ENCODE measurements at places on chromosomes 6 and 20. TPM values are rescaled to one million over a fixed set of nuclear protein-coding genes. Genes with fewer than 3 reads are reported as not detected.

The PGC gene
- total RNA-seq, result not detected

GRCh38 chr20:5357946-5358345 is 41.2 kb upstream of the PROKR2 start:
- no peak overlapping the region for H3K4me3 ChIP-seq
- no peaks in the 10 kb centered on the region for H3K27me3 ChIP-seq
- no peaks in the 10 kb centered on the region for H3K4me1 ChIP-seq
- no peaks in the 10 kb centered on the region for H3K36me3 ChIP-seq

The PTCRA gene
- not detected for total RNA-seq

DNA sequence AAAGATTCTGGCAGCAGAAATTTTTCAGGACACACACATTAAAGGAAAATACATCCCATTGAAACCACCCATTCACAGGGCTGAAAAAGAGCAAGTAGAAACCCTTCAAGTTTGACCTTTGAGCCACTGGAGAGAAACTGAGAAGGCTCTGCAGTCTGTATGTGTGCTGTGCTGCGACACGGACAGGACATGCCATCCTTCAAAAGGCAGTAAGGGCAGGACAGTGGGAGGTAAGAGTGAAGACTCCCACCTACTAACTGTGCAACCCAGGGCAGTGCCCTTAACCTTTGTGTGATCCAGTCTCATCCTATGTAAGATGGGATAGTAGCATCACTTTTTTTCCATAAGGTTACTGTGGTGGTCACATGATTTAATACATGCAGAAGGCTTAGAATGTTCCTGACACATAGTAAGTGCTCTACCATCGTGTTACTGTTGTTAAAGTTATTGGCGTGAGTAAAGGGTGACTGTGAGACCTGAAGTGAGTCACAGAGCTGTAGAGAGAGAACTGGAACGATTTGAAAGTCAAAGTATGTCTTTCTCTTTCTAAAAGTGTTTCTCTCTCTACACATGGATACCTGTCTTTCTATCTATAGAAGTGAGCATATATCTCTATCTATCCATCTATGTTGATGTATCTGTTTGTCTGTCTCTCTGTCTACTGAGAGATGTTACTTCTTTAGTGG is 153.7 kb upstream of the OLIG3 start:
- H3K4me1 ChIP-seq, result no peaks in the 10 kb centered on the region
- no peak overlapping the region for H3K27ac ChIP-seq
- no peaks in the 10 kb centered on the region for H3K36me3 ChIP-seq
- no peak for DNase-seq
- no peak overlapping the region for H3K4me3 ChIP-seq
- H3K27me3 ChIP-seq, result no peaks in the 10 kb centered on the region

DNA sequence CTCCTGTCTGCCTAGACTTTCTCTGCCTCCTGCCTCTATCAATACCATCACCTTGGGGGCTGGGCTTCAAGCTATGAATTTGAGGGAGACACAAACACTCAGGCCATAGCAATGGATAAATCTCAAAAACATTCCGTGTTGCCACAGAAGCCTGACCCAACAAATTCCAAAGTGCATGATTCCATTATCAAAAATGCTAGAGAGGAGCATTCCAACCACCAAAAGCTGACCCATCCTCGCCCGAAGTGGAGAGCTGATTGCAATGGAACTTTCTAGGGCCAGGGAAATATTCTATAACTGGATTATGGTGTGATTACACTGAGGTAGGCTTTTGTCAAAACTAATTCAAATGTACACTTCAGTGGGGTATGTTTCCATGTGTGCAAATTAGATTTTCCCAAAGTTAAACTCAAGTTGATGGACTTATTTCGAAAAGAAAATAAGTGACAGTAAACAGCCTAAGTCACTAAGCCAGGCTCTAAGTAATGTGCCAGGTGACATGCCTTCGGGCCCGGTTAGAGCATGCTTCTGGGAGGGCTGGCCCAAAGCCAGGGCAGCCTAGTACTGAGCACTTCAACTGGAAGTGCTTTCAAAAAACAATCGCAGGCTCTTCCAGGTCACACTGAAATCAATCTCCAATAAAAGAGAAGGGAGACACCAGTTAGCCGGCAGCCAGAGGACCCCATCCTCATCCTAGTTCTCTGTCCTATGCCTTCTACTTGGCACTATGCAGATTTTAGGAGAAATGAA is 142.3 kb downstream of the TBXT start:
- H3K27me3 ChIP-seq, result no peaks in the 10 kb centered on the region
- peaks cover 3% of the 10 kb centered on the region for H3K4me1 ChIP-seq
- no peak overlapping the region for H3K4me3 ChIP-seq
- no peak overlapping the region for H3K27ac ChIP-seq
- no peaks in the 10 kb centered on the region for H3K36me3 ChIP-seq

The HLA-DRB5 gene
- 3.4 TPM for total RNA-seq

The SLC52A3 gene
- not detected for total RNA-seq

- H3K36me3 ChIP-seq, result no peaks in the 10 kb centered on the region
- no peaks in the 10 kb centered on the region for H3K4me1 ChIP-seq
- H3K27ac ChIP-seq, result no peak overlapping the region
- no peaks in the 10 kb centered on the region for H3K27me3 ChIP-seq
- no peak for DNase-seq
These were observed 152.2 kb downstream of the OPN5 start for GRCh38 chr6:47934023-47934422.

The ADGRB3 gene
- total RNA-seq, result 1.5 TPM

GRCh38 chr6:54897462-54898189 is 51.1 kb downstream of the FAM83B start:
- no peaks in the 10 kb centered on the region for H3K27me3 ChIP-seq
- no peaks in the 10 kb centered on the region for H3K36me3 ChIP-seq
- no peak for DNase-seq
- peaks cover 7% of the 10 kb centered on the region for H3K4me1 ChIP-seq

- peaks cover 18% of the 10 kb centered on the region for H3K4me1 ChIP-seq
- no peaks in the 10 kb centered on the region for H3K36me3 ChIP-seq
- H3K27ac ChIP-seq, result no peak overlapping the region
- DNase-seq, result no peak
- no peak overlapping the region for H3K4me3 ChIP-seq
- H3K27me3 ChIP-seq, result no peaks in the 10 kb centered on the region
These were observed 71.6 kb upstream of the CD93 start for GRCh38 chr20:23157734-23158133.

DNA sequence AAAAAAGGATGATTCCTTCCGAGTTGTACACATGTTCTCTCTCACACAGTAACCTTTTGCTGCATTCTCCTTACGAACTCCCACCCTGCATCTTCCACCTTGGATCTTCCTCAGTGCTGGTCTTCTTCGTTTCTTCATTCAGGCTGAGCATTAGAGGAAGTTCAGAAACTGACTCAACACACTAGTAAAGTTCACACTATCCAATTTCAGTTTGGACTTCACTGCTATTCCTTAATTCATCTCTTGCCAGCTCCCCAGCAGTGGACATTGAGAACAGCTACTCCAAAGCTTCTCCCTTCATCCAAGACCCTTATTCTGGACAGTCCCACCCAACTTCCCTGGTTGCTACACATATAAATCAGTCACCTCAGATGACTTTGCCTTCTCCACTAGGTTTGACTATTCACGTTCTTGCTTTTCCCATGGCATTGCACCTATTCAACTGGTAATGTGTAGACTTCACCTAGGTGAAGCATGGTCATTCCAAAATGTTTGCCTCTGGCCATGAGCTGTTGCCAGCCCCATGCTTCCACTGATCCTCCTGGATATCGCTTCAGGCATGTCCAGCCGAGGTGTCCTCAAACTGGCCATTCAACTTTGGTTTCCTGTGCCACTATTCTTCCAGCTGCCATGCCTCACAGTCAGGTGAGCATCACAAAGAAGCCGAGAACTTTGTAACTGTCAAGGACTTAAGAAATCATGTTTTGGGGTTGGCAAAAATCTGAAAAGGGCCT is 103.9 kb upstream of the EMILIN3 start:
- H3K27ac ChIP-seq, result no peak overlapping the region
- no peak overlapping the region for H3K4me3 ChIP-seq
- DNase-seq, result no peak
- H3K36me3 ChIP-seq, result peaks cover 3% of the 10 kb centered on the region
- H3K4me1 ChIP-seq, result no peaks in the 10 kb centered on the region
- no peaks in the 10 kb centered on the region for H3K27me3 ChIP-seq

The ACTL10 gene
- 0.19 TPM for total RNA-seq

The SAMD3 gene
- 2.0 TPM for total RNA-seq

The ANKRD66 gene
- not detected for total RNA-seq

DNA sequence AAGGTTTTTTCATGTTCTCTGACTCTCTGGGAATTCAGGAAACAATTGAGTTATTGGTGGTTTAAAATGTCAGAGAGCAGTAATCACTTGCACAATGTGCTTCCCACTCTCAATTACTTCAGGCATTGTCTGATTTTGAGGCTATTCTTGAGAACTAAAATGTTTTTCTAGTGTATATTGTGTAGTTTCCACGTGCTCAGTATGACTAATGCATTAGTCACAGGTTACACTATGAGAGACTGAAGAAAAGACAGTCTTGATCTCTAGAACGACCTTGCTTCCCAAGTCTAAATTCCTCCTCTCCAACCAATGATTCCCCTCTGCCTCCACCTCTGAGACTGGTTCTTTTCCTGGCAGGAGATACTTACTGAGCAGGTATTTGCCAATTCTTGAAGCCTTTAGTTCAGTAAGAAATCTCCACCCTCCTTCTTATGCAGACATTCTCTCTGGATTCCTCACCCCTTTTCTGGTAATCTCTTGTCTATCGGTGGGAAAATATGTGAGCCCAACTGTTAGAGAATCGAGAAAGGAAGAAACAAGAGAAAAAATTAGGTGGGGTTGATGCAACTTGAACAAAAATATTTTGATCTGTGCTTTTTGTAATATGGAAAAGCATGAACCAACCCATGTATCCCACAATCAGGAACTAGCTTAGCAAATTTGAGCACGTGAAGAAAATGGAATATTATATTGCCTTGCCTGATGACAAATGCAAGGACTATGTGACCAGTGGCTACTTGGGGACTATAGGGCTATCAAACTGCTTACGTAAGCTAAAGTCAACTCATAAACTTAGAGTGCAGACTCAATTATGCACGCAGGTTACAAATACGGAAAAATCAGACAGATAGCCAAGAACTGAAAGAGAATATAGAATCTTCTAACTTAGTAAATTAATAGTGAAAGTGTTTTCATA is 61.1 kb upstream of the SLC22A16 start:
- DNase-seq, result no peak
- H3K27ac ChIP-seq, result no peak overlapping the region
- no peak overlapping the region for H3K4me3 ChIP-seq
- peaks cover 3% of the 10 kb centered on the region for H3K4me1 ChIP-seq
- H3K27me3 ChIP-seq, result no peaks in the 10 kb centered on the region

GRCh38 chr6:84390851-84391250 is 163.4 kb upstream of the CEP162 start:
- no peaks in the 10 kb centered on the region for H3K4me1 ChIP-seq
- H3K27ac ChIP-seq, result no peak overlapping the region
- H3K36me3 ChIP-seq, result no peaks in the 10 kb centered on the region
- no peaks in the 10 kb centered on the region for H3K27me3 ChIP-seq
- DNase-seq, result no peak

DNA sequence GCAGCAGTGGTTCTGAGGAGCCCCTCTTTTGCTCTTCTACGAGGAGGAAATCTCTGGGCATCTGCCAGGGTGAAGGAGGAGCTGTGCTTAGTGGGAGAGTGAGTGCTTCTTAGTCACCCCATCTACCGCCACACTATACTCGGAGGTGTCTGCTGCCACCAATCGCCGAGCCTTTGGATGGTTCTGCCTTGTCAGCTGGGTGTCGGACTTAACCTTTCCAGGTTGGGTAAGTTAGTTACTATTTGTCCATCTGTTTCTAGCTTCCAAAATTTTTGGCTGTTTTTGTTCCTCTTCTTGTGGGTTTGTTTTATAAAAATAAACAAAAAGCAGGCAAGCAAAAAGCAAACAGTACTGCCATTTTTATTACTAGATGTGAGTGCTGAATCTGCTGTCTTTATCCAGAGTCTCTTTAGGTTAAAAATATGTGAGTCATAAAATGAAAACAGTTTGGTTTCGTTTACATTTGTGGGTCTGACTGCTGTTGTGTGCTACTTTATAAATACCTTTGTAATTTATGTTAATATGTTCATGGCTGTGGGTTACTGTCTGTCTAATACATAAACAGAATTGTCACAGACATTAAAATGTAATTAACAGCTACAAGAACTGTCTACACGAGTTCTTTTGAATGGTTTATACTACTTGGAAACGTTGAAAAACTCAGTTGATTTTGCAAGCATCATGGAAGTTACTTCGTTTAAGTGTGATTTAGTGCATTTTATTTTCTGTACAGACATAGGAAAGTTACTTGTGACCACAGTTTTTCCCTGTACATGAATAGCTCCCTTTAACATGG is 89.2 kb downstream of the ARID1B start:
- H3K27ac ChIP-seq, result no peak overlapping the region
- no peak for DNase-seq
- H3K27me3 ChIP-seq, result no peaks in the 10 kb centered on the region
- no peak overlapping the region for H3K4me3 ChIP-seq
- H3K4me1 ChIP-seq, result peaks cover 43% of the 10 kb centered on the region

- no peak for DNase-seq
- H3K4me1 ChIP-seq, result no peaks in the 10 kb centered on the region
- no peaks in the 10 kb centered on the region for H3K27me3 ChIP-seq
- no peak overlapping the region for H3K27ac ChIP-seq
These were observed 68.0 kb downstream of the CYP39A1 start for GRCh38 chr6:46584586-46584985.

GRCh38 chr20:11752336-11752735 is 165.4 kb upstream of the BTBD3 start:
- H3K27ac ChIP-seq, result no peak overlapping the region
- no peaks in the 10 kb centered on the region for H3K27me3 ChIP-seq
- DNase-seq, result no peak
- H3K4me1 ChIP-seq, result peaks cover 14% of the 10 kb centered on the region
- H3K4me3 ChIP-seq, result no peak overlapping the region

GRCh38 chr20:17647391-17648314 is 34.4 kb downstream of the RRBP1 start:
- DNase-seq, result no peak
- H3K36me3 ChIP-seq, result no peaks in the 10 kb centered on the region
- no peak overlapping the region for H3K4me3 ChIP-seq
- H3K27me3 ChIP-seq, result no peaks in the 10 kb centered on the region

GRCh38 chr6:169968541-169969270 is 217.3 kb downstream of the ERMARD start:
- no peaks in the 10 kb centered on the region for H3K36me3 ChIP-seq
- DNase-seq, result no peak
- H3K27ac ChIP-seq, result no peak overlapping the region
- no peaks in the 10 kb centered on the region for H3K27me3 ChIP-seq

The HBS1L gene
- 149 TPM for total RNA-seq

DNA sequence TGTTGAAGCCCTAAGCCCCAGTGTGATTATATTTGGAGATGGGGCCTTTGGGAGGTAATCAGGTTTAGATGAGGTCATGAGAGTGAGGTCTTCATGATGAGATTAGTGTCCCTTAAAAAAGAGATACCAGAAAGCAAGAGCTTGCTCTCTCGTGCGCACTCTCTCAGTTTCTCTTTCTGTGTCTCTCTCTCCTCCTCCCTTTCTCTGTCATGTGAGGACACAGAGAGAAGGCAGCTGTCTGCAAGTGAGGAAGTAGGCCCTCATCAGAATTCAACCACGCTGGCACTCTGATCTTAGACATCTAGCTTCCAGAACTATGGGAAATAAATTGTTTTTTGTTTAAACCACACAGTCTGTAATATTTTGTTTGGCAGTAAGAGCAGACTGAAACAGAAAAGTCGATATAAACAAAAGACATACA is 180.5 kb downstream of the IBTK start:
- no peak for DNase-seq
- no peak overlapping the region for H3K4me3 ChIP-seq
- no peaks in the 10 kb centered on the region for H3K4me1 ChIP-seq
- no peak overlapping the region for H3K27ac ChIP-seq

Measured in neural progenitor cell (in vitro differentiated cells).